ENCODE measurements at places on chromosomes 1 and 21. TPM values are rescaled to one million over a fixed set of nuclear protein-coding genes. Genes with fewer than 3 reads are reported as not detected.

DNA sequence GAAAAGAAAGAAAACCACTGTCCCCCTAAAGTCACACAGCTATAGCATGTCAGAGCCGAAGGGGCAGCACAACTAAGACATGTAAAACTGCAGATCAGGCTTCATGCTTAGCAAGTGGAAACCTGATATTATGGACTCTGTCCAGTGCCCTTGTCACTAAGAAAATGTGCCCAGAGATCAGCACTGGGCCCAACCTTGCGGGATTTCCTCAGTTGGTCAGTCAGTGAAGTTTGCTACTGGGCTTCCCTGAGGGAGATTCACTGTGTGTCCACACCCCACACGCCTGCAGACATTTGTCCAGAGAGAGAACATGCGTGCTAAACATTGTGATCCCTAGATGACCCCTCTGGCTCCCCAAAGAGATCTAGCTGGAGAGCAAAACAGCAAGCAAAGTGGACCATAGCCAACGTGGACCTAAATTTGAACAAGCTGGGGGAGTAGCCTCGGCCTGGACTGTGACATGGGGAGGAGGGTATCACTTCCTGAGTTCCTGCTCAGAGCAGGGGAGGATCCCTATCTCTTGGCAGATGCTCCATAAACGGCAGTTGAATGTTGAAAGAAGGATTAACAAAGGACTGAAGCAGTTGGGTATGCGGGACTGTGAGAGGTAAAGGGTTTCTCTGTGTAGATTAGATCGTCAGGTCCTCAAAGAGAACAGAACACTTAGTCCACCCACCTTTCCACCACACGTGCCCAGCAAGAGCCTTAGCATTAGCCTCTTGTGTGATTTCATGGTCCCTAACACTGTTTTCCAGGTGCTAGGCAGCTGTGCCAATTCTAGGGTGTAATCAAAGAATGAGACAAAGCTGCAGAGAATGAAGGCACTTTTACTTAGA, 53.6 kb downstream of the GLUL start:
- no peak for DNase-seq

DNA sequence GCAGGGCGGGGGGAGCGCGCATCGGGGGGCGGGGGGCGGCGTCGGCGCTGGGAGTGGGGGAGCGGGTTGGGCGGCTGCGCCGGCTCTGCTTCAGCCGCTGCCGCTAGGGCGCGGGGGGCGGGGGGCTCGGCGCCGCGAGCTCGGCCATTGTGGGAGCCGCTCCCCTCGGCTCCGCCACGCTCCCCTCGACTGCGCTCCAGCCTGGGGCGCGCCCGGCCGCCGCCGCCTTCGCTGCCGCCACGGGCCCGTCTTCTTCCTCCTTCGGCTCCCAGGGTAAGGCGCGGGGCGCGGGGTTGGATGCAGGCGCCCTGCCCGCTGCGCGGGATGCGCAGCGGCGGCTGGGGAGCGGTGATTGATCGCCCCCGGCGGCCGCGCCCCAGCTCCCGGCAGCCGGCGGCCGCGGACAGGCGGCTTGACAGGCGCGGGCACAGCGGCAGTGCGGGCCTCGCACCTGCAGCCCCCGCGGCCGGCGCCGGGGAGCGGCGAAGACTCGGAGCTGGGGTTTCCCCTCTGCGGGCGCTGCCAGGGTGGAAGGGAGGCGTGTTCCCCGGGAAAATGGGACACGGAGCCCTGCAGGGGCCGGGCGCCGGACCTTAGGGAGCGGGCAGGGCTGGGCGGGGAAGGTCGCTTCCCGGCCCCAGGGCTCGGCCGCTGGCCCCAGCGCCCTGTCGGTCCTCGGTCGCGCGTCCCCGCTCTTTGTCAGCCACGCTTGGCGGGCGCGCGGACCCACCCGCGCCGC, 55.3 kb downstream of the NDUFS5 start:
- no peak for DNase-seq

GRCh38 chr1:77039739-77040138, 172.5 kb downstream of the ST6GALNAC5 start:
- DNase-seq: peak; percentile 84

DNA sequence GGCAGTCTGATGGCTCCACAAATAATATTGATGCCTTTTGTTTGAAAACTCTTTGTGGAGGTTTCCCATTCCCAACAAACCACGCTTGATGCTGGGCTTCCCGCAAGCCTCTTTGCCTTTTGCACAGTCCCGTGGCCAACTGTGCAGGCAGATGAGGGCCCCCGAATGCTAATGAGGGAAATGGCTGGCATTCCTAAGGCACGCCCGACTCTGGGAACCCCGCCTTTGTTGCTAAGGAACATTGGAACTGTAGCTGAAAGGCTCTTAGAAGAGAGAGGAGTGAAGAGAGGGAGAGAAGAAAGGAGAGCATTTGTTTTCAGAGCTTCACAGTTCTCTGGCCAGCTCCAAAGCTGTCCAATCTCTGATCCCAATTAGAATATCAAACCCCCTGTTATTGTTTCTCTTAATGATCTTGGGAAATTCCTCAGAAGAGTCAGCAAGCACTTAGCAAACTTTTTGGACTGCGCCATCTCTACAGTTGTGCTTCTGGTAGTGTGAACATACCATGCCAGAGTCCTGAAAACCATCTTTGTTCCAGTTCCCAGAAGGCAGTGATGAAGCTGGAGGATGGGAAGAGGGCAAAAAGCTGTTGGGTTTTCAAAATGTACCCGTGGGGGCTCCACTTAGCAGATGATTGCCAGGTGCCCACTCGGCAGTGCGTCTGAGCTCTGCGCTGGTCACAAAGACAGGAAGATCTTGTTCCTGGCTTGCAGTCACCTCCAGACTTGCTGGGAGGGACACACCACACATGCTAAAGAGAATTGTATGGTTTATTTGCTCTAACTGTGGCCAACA, 60.1 kb upstream of the CYP2J2 start:
- DNase-seq: no peak

DNA sequence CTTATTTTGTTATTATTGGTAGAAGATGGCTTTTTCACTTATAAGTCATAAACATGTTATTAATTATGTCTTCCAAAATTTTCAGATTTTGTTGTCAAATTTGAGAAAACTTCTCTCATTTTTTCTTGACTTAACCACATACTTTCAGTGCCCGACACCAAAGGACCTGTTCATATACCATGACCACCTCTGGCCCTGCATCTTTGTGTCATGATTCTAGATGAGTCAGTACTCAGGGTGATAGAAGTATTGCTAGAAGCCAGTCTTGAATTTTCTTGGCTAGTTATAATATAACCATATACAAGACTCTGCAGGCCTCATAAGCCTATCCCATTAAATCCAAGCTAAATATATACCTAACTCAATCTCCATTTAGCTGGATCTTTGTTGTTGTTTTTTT, 35.4 kb upstream of the DPH5 start:
- no peak for DNase-seq

DNA sequence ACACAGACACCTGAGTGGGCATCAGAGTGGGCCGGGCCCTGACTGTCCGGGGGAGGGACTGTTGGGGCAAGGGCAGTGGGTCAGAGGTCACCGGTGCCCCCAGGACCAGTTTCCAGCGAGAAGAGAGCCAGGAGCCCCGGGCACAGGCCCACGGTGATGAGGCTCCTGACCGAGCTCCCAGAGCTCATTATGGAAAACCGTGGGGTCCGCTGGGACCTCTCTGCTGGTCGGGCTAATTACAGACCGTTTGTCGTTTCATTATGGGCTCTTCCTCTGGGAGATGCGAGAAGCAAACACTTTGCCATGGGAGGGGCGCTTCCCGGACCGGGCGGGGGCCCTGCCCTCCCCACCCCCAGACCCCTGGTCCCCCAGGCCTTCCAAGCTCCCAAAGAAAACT, 12.0 kb upstream of the TTLL10 start:
- no peak for DNase-seq

DNA sequence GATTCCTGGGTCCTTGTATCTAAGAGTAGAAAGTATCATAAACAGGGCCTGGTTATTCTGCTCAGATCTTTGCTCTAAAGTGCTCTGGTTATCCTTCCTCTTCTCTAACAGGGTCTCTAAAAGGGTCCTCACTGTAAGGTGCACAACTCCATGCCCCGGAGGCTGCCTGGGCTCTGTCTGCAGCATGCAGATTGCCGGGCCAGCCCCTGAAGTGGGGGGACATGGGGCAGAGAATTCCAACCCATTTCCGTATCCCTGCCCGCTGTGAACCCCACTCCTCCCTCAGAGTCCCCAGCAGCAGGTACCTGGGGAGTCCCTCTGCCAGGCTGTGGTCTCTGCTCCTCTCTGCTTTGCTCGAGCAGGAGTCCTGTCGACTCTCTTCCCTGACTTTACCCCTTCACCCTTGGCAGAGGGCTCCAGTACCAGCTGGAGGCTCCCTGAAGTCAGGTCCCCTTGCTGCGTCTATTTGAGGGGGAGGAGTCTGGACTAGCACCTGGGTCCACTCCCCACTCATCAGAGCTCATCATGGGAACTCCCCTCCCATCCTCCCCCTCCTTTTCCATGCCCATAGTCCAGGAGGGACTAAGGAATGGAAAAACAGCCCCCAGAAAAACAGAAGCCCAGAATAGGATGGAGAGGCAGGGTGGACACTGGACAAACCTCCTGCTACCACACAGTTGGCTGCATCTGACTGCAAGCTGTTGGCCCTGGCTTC, 12.1 kb downstream of the BLACAT1 start:
- DNase-seq: no peak

GRCh38 chr1:63124666-63125191, 197.6 kb upstream of the FOXD3 start:
- DNase-seq: no peak

DNA sequence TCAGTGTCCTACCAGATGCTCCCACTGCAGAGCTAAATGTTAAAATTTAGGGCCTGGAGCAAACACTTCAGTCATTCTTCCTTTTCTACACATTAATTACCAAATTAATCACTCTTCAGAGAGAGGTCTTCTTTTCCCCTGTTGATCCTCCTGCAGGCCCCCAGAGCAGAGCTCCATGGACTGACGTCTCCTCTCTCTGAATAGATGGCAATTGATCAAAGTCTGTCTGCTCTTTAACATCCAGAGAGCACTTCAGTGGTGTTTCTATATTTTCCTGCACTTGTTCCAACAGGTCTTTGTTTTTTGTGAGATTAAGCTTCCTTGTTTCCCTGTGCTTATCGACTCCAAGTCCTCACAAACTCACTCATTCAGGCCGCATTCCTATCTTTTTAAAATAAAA, 239.3 kb downstream of the SIPA1L2 start:
- DNase-seq: no peak

DNA sequence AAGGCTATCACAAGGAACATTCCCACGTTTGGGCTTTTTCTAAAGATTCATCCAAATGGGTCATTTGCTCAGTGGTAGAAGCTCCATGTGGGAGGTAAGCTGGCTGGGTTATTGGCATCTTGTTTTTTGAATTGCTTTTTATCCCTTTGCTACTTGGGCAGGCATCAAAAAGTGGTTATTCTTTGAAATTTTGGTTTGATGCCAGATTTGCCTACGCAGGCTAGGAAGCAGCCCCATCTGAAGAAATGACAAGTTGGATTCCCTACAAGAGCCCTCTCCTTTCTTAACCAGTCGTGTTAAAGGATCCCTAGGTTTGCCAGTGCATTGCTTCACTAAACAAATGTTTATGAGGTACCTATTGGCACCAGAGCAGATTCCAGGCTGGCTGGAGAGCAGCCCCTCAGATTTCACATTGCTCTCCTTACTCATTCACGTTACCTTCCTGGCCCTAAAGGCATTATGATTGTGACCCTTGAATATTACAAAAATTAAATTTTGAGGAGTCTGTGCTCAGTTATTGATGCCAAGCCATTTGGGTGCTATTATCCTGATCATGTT, 38.8 kb downstream of the ARID1A start:
- DNase-seq: no peak

GRCh38 chr1:60036856-60037460, 36.6 kb downstream of the C1orf87 start:
- no peak for DNase-seq

DNA sequence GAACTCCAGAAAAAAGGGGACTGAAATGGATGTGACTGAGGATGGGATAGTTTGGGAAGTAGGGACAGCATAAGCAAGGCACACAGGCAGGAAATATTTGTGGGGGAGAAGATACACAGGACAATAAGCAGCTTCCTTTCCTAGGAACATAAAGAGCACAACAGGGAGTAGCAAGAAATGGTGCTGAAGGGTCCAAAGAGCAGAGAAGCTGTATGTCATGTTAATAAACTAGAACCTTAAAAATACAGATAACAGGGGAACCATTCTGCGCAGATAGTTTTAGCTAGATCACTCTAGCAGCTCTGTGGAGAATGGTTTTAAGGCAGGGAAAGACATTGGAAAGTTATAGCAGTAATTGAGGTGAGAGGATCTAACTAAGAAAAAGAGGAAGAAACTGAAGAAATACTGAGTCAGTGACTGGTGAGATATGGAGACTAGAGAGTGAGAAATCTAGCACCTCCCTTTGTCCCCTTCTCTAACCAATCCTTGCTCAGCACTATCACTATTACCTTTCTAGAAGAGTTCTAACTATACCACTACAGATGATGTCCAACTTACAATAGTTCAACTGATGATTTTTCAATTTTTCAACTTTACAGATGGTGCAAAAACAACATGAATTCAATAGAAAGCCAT, 95.0 kb downstream of the CDC42BPA start:
- DNase-seq: no peak

DNA sequence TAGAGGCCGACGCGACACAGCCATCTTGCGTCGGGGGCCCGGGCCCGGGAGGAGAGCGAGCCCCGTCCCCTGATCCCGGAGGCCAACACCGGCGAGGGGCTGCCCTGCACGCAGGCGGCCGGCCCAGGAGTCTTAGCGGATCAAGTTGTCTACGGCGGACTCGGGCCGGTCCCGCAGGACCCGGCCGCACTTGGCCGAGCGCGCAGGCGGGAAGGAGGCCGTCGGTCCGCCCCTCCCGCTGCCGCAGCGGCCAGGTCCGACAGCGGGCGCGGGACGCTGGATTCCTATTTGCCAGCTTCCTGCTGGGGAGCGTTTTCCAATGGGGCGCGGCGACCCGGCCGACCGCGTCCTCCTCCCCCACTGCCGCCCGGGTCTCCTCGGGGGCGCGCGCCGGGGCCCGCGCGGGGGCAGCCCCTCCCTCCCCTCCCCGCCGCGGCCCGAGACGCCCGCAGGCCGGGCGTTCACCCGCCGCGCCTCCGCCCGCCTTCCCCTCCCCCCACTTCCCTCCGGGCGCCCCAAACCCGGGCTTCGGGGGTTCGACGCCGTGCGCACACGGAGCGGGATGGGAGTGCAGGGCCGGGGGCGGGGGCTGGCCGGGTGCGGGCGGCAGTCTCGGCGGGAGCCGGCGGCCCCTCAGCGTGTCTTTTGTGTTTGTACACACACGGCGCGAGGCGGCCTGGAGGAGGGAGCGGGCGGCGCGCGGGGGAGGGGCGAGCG, 517 bp upstream of the H3-3A start:
- DNase-seq: no peak

GRCh38 chr1:98385652-98386051, 275.9 kb upstream of the SNX7 start:
- DNase-seq: no peak

STIL gene
- 3.8 TPM for polyA plus RNA-seq

OPRD1 gene
- polyA plus RNA-seq: not detected

RGS16 gene
- polyA plus RNA-seq: 0.18 TPM

MCM3AP gene
- 42.3 TPM for polyA plus RNA-seq

DTL gene
- polyA plus RNA-seq: 17.4 TPM

TLR5 gene
- polyA plus RNA-seq: 0.69 TPM

All from keratinocyte (primary cell).